GM03348 (cell line): ENCODE measurements at places on chromosomes 13 and 19.

DNA sequence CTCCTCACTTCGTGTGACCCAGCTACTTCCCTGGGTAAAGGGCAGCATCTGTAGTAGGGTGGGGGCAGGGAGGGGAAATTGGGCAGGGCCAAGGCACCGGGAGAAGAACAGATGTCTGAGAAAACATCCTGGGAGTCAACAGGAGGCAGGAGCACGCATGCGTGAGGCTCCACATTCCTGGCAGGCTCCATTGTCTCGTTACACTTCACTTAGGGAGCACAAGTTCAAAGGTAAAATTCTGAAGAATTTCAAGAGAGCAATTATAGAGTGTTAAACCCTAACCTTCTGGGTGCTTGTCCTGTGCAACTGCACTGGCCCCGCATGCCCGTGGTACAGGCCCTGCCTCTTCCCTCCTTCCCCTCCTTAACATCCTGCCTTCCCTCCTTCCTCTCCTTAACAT is 79.6 kb upstream of the POMP start:
- DNase-seq = peak; percentile 23

- DNase-seq = no peak
Measured at GRCh38 chr19:439167-439900, 21.5 kb downstream of the SHC2 start.

GRCh38 chr13:113187883-113188665 is 20.4 kb downstream of the PCID2 start:
- no peak for DNase-seq

GRCh38 chr13:90533866-90534265 is 813.6 kb upstream of the MIR17HG start:
- no peak for DNase-seq

GRCh38 chr19:39284032-39284431 is 12.2 kb upstream of the IFNL1 start:
- no peak for DNase-seq

GRCh38 chr19:32928806-32929205 is 43.0 kb downstream of the CEP89 start:
- DNase-seq = no peak

- no peak for DNase-seq
Measured at GRCh38 chr19:51181913-51182419, 39.9 kb downstream of the SIGLEC7 start.

- DNase-seq = no peak
Measured at GRCh38 chr19:53518716-53519115, 19.2 kb upstream of the ZNF331 start.

DNA sequence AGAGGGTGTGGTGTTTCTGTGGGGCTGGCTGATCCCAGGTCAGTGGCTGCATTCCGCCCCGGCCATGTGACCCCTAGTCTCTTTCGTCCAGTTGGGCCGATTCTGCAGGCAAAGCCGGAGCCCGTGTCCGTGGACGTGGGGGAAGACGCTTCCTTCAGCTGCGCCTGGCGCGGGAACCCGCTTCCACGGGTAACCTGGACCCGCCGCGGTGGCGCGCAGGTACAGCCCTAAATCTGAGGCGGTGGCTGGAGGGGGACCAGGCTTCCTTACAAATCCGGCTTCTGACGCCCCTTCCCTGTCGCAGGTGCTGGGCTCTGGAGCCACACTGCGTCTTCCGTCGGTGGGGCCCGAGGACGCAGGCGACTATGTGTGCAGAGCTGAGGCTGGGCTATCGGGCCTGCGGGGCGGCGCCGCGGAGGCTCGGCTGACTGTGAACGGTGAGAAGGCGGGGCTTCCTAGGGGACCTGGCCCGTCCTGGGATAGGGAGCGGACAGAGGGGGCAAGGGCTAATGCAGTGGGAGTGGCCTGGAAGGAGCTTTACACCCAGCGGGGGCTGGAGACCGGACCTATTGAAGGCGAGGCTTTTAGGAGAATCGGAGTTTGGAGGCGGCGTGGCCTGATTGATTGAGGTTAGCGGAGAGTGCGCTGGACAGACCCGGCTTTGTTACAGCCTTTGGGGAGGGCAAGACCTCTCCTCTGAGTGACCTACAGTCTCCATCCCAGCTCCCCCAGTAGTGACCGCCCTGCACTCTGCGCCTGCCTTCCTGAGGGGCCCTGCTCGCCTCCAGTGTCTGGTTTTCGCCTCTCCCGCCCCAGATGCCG is 4.3 kb downstream of the KIRREL2 start:
- DNase-seq = no peak

GRCh38 chr13:46553521-46553885 is 533 bp downstream of the LRCH1 start:
- DNase-seq = no peak

GRCh38 chr13:24985107-24985506 is 110.8 kb upstream of the PABPC3 start:
- no peak for DNase-seq

DNA sequence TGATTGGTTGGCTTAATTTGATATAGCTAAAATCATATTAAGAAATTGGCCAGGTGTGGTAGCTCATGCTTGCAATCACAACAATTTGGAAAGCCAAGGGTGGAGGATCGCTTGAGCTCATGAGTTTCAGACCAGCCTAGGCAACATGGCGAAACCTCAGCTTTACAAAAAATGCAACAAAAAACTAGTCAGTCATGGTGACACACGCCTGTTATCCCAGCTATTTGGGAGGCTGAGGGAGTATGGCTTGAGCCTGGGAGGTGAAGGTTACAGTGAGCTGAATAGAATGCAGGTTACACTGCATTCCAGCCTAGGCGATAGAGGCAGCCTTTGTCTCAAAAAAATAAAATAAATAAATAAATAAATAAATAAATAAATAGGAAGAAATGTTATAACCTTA is 1579.6 kb upstream of the SLC10A2 start:
- no peak for DNase-seq

GRCh38 chr13:37534181-37534580 is 64.4 kb downstream of the POSTN start:
- peak; percentile 54 for DNase-seq

- no peak for DNase-seq
Measured at GRCh38 chr13:65265988-65266387, 1964.1 kb downstream of the PCDH9 start.

DNA sequence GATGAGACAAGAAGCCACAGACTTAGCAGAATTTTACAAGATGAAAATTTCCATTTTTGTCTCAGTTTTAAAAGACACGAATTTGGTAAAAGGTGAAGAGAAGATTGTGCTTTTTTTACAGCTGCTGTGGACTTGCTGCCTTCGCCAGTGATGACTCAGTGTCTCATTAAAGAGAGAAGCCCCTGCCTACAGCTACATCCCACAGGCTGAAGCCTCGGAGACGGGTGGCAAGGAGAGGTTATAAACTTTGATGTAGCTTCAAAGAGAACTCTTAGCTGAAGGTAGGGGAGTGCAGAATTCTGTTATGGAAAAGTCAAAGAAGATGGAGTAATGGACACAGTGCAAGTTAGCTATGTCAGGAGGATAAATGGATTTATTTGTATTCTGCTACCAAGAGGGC is 683.4 kb upstream of the ARGLU1 start:
- no peak for DNase-seq

- peak; percentile 72 for DNase-seq
Measured at GRCh38 chr19:50358483-50359327, 6.7 kb downstream of the NAPSA start.

- no peak for DNase-seq
Measured at GRCh38 chr19:7678971-7679751, 1.5 kb upstream of the TRAPPC5 start.

DNA sequence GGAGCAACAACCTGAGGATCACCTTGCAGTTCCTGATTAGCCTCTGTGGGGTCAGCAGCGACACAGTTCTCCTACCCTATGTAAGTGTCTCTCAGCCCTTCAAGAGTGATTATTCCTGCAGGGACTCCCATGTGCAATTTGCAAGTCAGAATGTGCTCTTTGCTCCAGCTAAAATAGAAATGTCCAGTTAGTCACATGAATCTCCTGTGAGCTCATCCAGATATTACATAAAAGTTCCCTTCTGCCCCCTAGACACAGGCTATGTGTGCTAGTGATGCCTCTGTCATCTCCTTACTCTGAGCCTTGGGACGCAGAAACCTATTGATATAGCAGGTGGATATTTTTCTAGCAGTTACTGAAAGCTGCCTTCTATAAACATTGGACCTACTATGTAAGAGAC is 105.5 kb downstream of the ZAR1L start:
- DNase-seq = no peak

DNA sequence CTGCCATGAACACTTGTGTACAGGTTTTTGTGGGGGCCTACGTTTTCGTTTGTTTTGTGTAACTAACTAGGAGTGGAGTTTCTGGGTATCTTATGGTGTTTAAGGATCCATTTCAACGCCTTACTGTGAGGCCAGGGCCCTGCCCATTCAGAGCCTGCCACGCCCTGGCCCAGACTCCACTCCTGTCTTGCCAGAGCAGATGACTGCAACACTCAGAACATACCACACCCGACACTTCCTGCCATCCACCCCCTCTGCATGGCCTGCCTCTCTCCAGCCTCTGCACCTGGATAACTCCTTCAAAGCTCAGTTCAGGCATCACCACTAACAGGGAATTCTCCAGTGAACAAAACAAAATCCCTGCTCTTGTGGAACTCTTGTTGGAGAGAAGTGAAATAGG is 43.2 kb downstream of the RGCC start:
- DNase-seq = peak; percentile 43

DNA sequence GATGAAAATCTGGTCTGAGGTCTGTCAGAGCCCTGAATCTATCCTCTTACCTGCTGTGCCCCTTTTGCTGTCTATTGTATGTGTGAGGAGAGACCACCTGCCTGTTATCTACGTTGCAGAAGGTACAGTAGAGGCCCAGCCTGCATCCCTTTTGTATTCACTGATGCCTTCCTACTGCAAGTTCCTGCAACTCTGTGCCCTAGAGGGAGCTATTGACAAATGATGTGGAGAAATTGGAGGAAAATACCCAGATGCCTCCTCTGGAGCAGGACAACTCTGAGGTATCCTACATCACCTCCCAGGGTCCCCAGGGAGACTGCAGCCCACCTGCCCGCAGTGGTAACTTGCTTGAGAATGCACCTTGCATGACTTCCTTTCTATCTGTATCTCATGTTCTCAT is 33.7 kb downstream of the SIAH3 start:
- DNase-seq = no peak

DNA sequence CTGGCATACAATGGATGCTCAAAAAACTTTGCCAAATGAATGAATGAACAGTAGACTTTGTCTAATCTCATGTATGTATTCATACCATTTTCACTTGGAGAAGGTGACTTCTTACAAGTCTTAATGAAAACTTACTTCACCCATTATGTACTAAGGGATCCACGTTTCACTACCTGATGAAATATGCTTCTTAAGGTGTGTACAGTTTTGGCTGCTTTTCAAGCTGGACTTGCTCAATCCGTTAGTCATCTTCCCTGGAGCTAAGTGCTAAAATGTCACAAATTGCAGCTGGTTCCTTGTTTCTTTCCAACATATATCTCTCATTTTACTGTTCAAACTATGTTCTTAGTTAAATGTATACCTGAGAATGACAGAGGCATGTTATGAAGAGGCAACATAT is 4.2 kb upstream of the CCNA1 start:
- no peak for DNase-seq

DNA sequence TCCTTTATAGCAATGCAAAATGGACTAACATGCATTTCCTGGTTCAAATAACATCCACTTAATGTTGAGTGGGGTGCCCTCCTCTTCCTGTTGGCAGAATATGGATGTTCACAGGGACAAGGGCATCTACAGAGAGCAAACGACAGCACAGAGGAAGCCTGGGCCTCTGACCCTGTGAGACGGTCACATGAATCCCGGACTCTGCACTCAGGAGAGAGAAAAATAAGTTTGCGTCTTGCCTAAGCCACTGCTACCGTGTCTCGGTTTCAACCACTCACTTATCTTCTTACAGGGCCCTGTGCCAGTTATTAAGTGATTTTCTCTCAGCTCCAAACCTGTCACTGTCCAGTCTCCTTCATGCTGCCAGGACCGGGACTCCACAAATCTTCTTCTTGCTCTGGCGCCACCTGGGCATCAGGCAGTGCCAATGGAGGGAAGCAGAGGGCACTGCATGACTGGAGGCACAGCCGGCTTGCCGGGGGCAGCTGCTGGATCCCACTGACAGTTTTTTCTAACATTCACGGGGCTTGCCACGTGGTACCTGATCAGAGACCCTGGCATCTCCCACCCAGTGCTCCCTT is 11.8 kb downstream of the LIG1 start:
- no peak for DNase-seq

- DNase-seq = no peak
Measured at GRCh38 chr19:39928357-39928725, 6.1 kb downstream of the FCGBP start.

DNA sequence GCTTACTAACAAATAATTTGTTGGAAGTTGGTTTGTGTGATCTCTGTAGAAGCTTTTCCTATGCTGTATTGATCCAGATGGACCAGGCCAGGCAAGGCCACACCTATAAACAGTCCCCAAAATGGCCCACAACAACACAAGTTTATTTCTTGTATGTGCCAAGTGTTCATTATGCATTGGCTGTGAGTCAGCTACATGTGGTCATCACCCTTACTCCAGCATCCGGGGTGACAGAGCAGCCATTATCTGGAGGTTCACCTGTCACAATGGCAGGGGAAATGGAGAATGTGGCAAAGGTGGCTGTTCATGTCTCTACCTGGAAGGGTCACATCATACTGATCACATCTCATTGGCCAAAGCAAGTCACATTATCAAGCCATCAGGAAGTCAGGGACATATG is 164.3 kb downstream of the DCT start:
- DNase-seq = no peak

- no peak for DNase-seq
Measured at GRCh38 chr13:42474954-42475353, 99.0 kb upstream of the TNFSF11 start.

DNA sequence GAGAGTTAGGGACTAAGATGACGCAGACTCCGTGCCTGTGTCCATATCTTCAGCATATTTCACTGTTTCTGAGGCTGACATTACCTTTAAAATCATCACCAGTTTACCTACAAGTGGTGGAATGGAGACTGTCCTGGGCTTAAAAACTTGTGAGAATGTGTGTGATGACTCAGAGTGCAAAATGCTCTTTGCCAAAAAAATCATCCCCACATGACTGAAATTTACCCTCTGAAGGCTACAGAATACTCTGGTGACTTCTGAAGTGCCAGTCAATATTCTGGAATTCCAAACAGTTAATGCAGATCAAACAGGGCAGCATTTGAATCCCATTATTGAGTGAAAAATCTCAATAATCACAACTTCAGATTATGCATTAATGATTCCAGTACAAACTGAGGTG is 901.4 kb downstream of the EFNB2 start:
- DNase-seq = no peak

GRCh38 chr13:40109351-40109844 is 453.9 kb downstream of the COG6 start:
- peak; percentile 84 for DNase-seq

GRCh38 chr13:99208185-99208584 is 7.5 kb downstream of the UBAC2 start:
- no peak for DNase-seq

DNA sequence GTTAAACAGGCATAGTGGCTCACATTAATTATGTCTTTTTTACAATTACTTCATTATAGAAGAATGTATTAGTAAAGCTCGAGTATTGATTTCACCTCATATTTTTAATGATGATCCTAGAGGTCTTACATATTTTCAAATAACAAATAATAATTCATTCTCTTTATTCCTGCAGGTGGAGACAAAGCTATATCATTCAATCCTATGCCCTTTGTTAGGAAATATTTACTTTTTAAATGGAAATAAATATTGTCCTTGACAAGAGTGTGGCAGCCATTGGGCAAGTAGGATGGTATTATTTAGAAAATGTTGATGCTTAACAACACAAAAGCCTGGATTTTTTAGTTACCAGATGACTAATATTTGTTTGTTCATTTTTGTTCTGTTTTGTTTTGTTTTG is 127.6 kb downstream of the COG6 start:
- DNase-seq = no peak
